NCI-H1436 (cell line): ENCODE measurements at places on chromosomes 11 and 22.
A peak's percentile ranks its signal among the peaks of the same experiment; 100 is the strongest.

DNA sequence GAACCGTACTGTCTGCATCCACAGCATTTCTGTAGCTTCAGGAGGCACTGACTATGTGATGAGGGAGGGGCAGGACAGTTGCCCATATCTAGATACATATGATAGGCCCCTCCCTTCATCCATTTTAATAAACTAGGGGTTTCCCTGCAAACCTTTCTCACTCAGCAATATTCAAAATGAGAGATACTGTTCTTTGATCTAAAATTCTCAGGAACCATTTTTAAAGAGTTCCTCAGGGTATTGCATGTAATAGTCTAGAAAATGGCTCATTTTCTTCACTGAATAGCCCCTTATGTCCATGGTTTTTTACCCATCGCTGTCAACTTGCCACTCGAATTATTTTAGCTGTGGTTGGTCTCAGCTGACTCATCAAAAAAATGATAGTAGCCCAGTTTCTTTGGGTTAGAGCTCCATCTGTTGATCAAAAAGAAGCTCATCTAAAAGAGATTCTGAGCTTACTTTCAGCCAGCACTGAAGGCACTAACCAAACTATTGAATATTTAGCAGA lies 37.0 kb upstream of the DNAJB7 start:
- peak; percentile 31 for DNase-seq

GRCh38 chr22:40908895-40909294 lies 42.3 kb upstream of the RBX1 start:
- no peak for DNase-seq

DNA sequence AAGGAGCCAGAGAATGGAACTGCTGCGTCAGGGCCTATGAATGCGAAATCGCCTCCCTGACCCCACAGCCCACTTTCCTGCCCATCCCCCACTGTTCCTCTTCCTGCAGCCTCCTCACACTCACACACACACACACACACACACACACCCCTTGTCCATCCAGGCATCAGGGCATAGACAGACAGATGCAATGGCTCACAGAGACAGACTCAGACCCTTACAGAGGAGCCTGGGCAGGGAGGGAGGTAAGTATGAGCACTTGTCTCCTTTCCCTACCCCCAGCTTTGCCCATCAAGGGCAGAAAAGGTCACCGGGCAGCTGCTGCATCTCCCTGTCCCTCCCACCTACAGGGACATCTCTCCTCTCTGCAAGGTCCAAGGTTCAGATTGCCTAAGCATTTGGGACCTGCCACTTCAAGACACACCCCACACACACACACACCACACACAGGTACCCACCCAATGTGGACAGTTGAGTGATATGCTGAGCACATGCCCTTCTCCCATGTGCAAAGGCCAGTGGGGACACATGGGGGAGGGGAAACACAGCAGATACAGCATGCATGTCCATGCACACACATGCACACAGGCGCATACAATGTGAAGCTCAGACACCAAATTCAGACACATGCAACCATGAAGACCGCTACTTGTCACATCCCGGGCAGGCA lies 2.0 kb upstream of the NRXN2 start:
- DNase-seq, result no peak

DNA sequence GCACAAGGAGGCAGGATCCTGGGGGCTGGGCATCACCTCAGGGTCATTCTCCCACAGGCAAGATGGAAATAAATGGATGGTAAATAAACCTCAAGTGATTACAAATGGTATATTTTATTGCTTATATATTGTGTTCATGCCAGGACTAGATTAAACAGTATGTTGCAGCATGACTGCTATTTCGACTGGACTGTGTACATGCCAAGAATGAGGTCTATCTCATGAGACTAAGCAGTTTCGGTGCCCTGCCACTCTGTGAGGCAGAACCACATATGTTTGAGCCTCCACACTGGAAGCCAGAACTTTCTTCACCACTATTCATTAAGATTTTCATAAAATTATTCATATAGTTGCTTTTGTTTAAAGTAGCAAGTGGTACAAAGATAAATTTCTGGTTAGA lies 140.2 kb downstream of the DDX10 start:
- no peak for DNase-seq

DNA sequence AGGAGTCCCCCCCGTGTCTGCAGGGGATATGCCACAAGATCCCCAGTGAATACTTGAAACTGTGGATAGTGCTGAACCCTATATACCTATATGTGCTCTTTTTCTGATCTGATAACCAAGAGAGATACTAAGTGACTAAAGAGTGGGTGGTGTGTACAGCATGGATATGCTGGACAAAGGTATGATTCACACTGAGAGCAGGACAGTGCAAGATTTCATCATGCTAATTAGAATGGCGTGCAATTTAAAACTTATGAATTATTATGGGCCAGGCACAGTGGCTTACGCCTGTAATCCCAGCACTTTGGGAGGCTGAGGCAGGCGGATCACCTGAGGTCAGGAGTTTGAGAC lies 90.2 kb upstream of the ALKBH3 start:
- no peak for DNase-seq

DNA sequence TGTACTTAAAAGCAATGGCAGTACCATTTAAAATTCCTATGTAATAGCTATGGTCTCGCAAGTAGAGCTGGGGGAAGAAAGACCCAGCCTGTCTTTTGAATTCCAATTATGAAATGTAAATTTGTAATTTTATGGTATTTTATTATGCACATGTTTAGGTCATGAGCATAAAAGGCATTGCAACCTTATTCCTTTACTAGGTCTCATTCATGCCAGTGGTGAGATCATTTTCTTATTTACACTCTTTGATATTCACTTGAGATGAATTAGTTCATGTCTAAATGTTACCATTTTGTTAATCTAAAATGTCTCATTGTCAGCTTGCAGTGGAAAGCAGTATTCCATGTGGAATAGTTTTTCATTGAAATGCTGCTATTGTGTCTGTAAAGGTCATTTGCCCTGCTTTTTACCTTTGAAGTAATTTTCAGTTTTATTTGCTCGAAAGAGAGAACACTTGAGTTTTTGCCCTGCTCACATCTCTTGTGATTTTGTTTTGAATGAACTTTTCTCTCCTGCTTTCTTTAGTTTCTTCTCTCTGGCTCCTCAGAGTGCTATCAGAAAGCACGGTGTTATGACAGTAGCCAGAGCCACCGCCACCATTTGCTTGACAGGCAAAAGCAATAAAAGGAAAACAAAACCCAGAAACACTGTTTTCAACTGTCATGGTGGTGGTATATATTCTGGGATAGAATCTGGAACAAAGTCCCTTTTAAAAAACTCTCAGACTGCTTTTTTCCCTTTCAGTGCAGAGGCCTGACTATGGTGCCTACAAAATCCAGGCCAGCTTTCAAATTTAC lies 37.2 kb upstream of the RAG2 start:
- no peak for DNase-seq

- no peak for DNase-seq
Observed at GRCh38 chr22:48600681-48601080, 1227.0 kb downstream of the BRD1 start.

DNA sequence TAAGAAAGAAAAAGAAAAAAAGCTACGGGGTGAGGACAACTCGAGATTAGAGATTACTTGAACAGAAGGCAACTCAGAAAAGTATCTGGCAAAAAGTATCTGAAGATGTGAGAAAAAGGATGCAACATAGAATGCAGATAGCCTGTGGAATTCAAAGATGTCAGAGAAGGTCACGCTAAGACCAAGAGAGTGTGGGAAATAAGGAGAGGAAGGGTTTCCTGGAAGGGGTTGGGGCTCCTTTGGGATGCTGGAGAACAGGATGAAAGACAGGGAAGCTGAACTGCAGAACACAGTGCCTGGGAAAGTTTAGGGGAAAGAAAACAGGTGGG lies 1.2 kb downstream of the GUCY1A2 start:
- DNase-seq, result no peak

DNA sequence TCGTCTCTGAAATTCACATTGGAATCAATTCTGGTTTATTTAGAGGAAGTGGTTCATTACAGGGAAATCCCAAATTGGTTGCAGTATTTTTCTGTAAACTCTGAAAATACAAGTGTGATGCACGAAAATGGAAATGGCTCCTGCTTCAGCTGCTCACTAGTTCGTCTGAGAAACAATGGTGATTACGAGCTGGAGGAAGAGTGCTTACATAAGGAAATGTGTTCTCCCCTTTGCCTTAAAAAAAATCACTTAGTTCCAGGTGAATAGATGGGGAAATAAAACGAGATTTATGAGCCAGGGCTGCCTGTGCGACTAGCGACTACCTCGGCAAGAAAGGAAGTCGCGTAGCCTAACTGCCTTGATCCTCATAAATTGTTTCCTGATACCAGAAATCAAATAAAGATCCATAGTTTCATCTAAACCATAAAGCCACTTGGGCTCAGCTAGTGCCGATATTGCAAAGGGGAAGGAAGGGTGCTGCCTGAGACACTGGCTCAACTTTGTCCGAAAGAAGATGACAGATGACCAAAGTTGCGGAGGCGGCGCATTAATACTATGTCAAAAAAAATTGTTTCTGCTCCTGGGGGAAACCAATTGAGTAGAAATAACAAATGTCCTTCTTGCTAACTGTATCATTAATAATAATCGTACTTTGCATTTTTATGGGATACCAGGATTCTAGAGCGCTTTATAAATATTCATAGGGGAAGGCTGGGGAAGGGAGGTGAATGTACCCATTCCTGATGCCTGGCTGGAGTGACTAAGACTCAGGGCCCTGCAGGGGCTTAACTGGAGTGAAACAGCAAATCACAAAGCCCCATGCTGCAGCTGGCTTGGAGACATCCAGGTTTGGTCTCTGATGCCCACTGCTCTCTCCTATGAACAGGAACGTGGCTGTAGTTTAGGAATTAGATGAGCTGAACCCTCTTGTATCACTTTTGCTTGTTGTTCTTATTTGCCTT lies 185.7 kb downstream of the BLID start:
- no peak for DNase-seq

- no peak for DNase-seq
Observed at GRCh38 chr11:61837411-61838005, 9.4 kb downstream of the FADS2 start.

DNA sequence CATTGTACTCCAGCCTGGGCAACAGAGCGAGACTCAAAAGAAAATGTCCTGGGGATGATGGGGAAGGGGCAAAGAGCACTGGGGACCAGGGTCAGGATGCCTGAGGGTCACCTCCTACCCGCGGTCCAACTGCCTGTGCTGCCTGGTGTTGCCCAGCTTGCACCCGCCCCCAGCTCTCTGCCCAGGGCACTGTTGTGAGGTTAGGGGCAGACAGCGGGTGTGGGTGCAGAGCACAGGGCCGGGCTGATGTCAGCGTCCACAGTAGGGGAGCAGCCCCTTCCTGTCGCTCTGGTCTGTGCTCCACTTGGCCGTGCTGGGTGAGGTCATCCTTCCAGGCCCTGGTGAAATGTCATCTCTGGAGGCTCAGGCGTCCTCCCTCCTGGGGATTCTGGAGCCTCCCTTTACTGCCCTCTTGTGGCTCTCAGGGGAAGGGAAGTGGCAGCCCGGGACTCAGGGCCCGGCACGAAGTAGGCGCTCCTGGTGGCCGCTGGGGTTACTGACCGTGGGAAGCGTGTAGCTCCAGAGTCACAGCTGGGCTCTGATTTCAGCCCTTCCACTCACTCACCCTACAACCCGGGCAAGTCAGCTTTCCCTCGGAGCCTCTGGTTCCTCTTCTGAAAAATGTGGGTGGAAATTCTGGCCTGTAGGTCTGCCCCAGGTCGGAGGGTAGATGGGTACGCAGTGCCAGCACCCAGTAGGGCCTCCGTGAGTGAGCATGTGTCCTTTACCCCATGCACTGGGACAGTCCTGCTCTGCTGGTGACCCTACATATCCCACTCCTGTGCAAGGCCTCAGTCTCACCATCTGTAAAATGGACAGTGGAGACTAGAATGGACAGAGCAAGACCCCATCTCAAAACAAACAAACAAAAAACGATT lies 17.3 kb upstream of the PRR5 start:
- DNase-seq, result peak; percentile 85

DNA sequence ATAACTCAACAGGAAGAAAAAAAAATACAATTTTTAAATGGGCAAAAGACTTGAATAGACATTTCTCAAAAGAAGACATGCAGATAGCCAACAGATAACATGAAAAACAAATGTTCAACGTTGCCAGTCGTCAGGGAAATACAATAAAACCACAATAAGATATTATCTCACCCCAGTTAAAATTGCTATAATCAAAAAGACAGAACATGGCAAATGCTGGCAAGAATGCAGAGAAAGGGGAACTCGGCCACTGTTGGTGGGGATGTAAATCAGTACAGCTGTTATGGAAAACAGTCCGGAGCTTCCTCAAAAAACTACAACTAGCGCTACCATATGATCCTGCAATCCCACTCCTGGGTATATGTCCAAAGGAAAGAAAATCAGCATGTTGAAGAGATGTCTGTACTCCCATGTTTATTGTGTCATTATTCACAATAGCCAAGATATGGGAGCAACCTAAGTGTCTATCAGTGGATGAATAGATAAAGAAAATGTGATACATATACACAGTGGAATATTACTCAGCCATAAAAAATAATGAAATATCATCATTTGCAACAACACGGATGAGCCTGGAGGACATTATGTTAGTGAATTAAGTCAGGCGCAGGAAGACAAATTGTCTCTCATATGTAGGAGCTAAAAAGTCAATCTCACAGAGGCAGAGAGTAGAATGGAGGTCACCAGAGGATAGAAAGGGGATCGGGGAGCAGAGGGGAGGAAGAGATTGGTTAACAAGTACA lies 12.2 kb upstream of the CYTH4 start:
- DNase-seq, result no peak

DNA sequence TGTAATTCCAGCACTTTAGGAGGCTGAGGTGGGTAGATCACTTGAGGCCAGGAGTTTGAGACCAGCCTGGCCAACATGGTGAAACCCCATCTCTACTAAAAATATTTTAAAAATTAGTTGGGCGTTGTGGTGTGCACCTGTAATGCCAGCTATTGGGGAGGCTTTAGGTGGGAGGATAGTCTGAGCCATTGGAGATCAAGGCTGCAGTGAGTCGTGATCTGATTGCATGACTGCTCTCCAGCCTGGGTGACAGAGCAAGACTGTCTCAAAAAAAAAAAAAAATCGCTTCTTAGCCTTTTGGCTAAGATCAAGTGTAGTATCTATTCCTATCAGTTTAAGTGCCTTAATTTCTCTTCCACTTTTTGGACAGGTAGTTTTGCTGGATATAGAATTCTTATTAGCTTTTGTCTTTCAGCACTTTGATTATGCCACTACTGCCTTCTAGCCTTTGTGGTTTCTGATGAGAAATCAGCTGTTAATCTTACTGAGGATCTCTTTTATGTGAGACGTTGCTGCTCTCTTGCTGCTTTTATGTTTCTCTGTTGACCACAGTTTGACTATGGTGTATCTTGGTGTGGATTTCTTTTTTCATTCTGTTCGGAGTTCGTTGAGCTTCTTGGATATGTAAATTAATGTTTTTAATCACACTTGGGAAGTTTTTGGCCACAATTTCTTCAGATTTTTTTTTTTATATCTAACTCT lies 24.7 kb downstream of the CHEK1 start:
- no peak for DNase-seq
